ENCODE measurements at places on chromosomes 4 and X. TPM values are rescaled to one million over a fixed set of nuclear protein-coding genes. Genes with fewer than 3 reads are reported as not detected.

TMEM129 gene
- total RNA-seq = 31.2 TPM

RBMXL3 gene
- not detected for total RNA-seq

TRAPPC2 gene
- 6.3 TPM for total RNA-seq

UGT2B10 gene
- not detected for total RNA-seq

ZMAT1 gene
- total RNA-seq = 4.5 TPM

ABLIM2 gene
- total RNA-seq = 28.3 TPM

SPANXD gene
- total RNA-seq = not detected

CLDN34 gene
- total RNA-seq = not detected

ASB12 gene
- total RNA-seq = 3.0 TPM

DNA sequence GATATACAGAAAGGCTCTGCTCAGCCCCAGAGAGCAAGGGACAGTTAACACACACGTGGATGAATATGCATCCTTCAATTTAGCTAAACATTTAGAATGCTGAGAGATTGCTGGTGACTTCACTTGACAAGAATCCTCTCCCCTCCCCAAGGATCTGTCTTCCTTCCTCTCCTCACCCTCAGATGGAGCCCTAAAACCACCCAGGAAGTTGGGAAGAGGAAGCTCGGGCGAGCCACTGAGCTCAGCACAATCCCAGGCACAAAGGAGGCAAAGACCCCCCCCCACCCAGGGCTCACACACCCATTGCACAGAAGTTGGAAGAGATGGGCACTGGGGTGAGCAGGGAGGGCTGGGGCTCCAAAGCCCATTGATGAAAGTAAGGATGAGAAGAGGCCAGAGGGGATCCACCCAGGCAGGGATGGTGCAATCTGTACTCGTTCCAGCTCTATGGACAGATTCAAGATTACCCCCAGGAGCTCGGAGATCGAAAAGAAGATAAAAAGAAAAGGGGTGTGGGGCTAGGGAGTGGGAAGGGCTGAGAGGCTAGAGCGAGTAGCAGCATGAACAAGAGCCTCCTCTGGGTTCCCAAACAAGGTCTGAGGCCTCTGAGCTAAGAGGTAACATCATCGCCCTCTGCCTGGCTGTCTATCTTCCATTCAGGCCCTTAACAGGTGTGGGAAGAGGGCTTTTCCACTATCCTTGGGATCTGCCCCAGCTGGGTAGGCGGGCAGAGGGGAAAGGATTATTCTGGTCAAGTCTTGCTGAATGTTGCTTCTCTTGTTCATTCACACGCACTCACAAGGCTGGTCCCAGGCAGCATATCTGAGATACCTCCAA lies 1.2 kb downstream of the TFE3 start:
- DNase-seq = no peak

DNA sequence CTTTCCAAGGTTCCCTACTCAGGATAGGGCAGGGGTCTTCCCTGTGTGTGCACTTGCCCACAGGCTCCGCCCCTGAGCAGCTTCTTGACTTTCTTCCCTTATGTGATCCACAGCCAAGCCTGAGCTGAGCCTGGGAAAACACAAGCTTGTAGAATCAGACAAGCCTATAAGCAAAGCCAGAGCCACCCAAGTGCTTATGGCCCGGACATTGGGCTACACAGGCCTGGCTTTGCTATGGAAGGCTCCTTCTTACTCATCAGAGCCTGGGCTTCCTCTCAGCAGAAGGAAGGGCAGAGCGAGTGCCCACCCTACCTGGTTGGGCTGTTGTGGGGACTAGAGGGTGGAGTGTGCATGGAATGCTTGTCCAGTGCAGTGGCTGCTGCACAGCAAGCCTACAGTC lies 1.3 kb upstream of the TNIP2 start:
- no peak for DNase-seq

GRCh38 chr4:147732518-147733235 lies 789 bp downstream of the ARHGAP10 start:
- peak; percentile 69 for DNase-seq

GRCh38 chrX:65241059-65241721 lies 264.9 kb upstream of the ZC4H2 start:
- no peak for DNase-seq

DNA sequence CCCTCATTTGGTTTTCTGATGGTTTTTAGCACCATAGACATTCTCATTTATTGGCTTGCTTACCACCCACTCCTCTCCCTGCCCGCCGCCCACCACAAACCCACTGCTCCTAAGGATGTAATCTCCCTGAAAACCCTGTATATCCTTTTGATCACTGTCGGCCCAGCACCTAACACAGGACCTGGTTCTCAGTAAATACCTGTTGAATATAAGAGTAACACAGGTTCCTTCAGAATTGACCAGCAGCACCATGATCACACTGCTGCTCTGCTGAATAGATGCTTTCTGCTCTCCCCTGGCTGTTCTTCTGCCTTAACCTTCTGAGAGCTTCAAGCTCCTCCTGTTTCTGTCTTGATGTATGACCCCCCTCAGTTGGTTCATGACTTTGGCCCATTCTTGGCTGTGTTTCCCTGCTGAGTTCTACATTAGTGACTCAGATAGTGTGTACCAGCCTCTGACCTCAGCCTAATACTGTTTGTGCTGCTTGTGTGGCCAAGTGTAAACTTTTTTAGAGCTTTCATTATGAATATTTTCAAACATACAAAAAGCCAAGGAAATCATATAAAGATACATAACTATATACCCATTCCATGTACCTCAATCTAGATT lies 265.3 kb downstream of the FRMPD4 start:
- no peak for DNase-seq

- DNase-seq = no peak
Measured at GRCh38 chr4:82585690-82586435, 24.1 kb upstream of the TMEM150C start.

- no peak for DNase-seq
Measured at GRCh38 chr4:101205916-101206315, 141.4 kb downstream of the PPP3CA start.

GRCh38 chr4:184402740-184403383 lies 71.5 kb downstream of the IRF2 start:
- DNase-seq = no peak

DNA sequence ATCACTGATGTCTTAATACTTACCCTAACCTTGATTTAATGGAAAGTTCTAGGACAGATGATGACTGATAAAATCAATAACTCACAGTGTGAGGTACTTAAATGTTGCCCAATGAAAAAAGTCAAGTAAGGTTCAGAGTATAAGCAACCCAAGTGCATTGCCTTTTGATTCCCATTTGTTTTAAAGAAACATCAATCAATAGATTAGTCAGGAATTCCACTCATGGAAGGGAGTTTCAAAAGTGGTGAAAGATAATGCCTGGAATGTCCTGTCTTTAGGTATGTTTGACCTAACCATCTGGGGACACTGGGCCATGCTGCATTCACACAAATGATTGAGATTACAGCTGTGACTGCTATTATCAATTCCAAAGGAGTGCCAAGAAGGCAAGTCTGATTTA lies 259.7 kb downstream of the PPARGC1A start:
- DNase-seq = no peak

GRCh38 chr4:27005501-27005900 lies 144.9 kb downstream of the STIM2 start:
- no peak for DNase-seq

GRCh38 chr4:123477711-123478209 lies 81.2 kb downstream of the SPRY1 start:
- DNase-seq = no peak

GRCh38 chrX:120813982-120814381 lies 61.7 kb downstream of the CT47B1 start:
- no peak for DNase-seq

DNA sequence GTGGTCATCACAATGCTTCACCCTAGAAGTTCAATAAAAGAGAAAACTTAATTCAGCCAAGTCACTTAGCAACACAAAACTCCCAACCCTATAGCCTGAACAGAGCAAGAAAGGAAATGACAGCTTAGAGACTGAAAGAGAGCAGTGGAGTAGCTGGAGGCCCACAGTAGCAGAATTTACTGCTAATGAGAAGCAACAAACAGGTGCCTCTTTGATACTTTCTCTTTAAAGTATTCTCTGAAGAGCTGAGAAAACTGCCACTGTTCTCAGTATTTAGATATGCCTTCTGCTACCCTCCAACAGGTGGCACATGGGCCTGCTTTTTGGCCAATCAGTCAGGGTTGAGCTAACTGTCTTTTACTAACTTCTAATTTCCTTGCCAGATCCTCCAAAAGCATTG lies 240.0 kb downstream of the GPC3 start:
- DNase-seq = no peak

- peak; percentile 46 for DNase-seq
Measured at GRCh38 chr4:16794816-16795445, 103.5 kb downstream of the LDB2 start.

DNA sequence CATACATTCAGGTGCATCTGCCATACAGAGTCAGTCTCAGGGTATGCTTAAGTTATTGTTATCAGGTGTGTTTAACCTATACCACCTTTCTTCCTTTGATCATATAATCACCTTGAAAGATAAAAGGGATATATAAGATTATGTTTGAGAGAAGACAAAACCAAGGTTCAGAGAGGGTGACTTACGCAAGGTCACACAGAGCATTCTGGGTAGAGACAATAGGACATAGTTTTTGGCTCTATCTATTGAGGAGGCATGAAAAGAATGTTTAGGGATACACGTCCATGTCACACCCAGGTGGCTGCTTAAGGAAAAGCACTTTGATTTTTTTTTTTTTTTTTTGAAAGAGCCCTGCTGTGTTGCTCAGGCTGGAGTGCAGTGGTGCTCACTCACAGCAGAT lies 327.1 kb upstream of the RPS6KA3 start:
- DNase-seq = no peak

DNA sequence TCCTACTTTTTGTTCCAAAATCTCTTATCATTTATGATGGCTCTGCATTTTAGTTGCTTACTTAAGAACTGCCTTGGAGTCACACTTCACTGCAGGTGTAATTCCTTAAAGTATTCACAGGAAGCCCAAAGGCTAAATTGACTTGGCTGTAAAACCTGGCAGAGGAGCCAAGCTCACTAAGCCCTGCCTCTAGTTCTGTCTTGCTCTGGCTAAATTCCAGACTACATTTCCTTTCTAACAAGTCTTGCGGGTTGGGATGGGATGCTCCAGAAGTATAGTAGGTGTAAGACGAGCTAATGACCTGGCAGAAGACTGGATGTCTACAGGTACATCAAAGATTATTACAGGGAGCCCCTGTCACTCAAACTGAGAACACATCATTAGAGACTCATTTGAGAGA lies 924.0 kb upstream of the INTU start:
- no peak for DNase-seq

GRCh38 chrX:124401696-124402095 lies 55.3 kb downstream of the SH2D1A start:
- DNase-seq = no peak

DNA sequence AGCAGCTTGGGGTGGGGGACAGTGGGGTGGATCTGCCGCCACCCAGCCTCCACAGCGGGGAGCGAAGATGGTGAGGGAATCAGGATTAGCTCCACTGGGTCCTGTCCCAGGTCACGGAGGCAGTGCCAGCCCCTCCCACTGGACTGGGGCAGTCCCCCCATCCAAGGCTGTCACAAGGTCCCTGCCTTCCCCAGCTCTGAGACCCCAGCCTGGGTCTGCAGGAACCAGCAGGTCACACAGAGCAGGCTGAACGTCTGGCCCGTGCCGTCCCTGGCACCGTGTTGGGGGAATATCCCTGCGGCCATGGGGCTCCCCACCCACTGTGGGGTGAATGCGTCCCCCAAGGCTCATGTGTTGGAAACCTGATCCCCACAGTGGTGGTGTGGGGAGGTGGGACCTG lies 62.6 kb downstream of the FAM53A start:
- DNase-seq = no peak

DNA sequence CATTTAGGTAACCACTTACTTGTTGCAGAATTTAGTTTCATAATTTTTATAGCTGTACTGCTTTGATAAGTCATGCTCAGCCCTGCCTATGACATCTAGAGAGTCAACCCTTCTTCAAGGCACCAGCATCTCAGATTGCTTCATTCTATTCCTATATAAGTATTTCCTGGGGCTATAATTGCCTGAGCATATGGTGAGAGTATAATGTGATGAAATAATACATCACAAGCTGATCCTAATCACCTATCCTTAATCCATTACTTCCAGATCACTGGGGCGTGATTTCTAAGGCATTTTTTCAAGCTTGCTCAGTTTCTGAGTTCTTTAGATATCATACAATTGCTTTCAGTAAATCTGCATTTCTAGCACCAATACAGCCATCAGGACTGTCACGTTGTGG lies 200.0 kb upstream of the NPY2R start:
- no peak for DNase-seq

- no peak for DNase-seq
Measured at GRCh38 chr4:129146639-129147038, 50.7 kb downstream of the C4orf33 start.
